ENCODE measurements at places on chromosomes 16 and 17.

GRCh38 chr17:81251709-81252301 lies 12.7 kb downstream of the NDUFAF8 start:
- DNase-seq: no peak

- no peak for DNase-seq
These were observed 47.1 kb upstream of the STH start for GRCh38 chr17:45951941-45952340.

GRCh38 chr16:81816793-81817210 lies 37.7 kb downstream of the PLCG2 start:
- no peak for DNase-seq

- no peak for DNase-seq
These were observed 452.6 kb upstream of the CDH11 start for GRCh38 chr16:65574326-65574966.

GRCh38 chr17:10088444-10088843 lies 110.0 kb downstream of the GAS7 start:
- no peak for DNase-seq
